ENCODE measurements at places on chromosomes 2 and 18. TPM values are rescaled to one million over a fixed set of nuclear protein-coding genes. Genes with fewer than 3 reads are reported as not detected.

DNA sequence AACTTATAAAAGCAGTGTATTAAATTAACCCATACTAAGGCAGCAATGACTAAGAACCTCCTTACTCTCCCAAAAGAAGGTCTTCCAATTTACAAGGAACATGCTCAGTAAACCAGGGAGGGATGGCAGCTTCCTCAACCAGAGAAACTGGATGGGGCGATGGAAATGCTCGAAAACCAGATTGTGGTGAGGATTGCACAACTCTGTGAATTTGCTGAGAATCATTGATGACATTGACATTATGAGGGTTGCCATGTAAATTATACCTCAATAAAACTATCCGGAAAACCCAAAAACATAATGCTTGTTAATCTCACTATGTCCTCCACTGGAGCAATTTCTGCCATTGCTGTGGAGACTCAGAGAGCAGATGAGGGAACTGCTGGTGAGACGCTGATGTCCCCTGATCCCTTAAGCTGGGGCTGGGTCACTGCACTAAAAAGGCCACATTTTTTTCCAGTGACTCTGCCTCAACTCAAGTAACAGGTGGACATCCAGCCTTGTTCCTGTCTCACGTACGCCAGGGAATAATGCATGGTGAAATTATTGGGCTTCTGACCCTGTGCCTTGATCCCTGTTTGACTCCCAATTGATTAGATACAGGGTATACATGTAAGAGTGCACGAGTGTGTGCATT lies 288.3 kb downstream of the CYP26B1 start:
- no peaks in the 10 kb centered on the region for H3K36me3 ChIP-seq
- no peaks in the 10 kb centered on the region for H3K27me3 ChIP-seq
- no peak overlapping the region for H3K27ac ChIP-seq
- no peaks in the 10 kb centered on the region for H3K4me1 ChIP-seq
- DNase-seq, result no peak
- H3K4me3 ChIP-seq, result no peak overlapping the region

GRCh38 chr2:101185085-101185484 lies 33.9 kb upstream of the TBC1D8 start:
- H3K27ac ChIP-seq, result no peak overlapping the region
- no peak for DNase-seq
- no peaks in the 10 kb centered on the region for H3K36me3 ChIP-seq
- no peaks in the 10 kb centered on the region for H3K27me3 ChIP-seq

DNA sequence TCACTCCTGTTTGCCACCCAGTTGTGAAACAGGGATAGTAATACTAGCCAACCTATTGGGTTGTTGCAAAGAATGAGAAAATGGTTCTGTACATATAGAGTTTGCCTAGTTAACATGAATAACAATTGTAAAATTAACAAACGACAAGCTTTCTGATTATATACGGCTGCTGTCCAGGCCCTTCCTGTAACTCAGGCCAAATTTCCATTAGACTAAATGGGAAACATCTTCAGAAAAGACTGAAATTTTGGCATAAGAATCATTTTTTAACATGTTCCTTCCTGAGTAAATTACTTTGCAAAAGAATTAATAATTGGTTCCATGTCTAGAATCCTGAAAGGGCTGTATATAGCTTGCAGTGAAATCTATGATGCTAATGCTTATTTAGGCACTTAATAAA lies 117.7 kb upstream of the SATB2 start:
- no peak overlapping the region for H3K4me3 ChIP-seq
- H3K27ac ChIP-seq, result no peak overlapping the region
- no peaks in the 10 kb centered on the region for H3K27me3 ChIP-seq
- DNase-seq, result no peak
- H3K4me1 ChIP-seq, result no peaks in the 10 kb centered on the region
- no peaks in the 10 kb centered on the region for H3K36me3 ChIP-seq

DNA sequence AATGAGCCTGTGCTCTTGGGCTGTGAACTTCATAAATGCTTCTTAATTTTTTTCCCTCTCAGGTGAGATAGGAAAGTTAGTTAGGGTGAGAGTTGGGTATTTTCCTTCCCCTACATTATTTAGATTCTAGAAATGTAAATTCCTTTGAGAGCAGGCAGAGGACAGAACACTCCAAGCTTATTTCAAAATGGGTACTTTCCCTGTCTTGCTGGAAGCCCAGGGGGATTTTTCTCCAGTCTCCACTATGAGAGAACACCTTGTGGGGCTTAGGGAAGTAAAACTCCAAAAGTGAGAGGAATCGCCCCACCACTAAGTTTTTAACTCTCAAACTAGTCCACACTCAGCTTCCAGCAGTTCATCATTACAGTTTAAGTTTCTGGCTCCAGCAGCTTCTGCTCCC lies 253.2 kb upstream of the CTAGE1 start:
- no peak overlapping the region for H3K27ac ChIP-seq
- no peaks in the 10 kb centered on the region for H3K4me1 ChIP-seq
- no peak for DNase-seq
- no peaks in the 10 kb centered on the region for H3K36me3 ChIP-seq
- H3K27me3 ChIP-seq, result no peaks in the 10 kb centered on the region
- H3K4me3 ChIP-seq, result no peak overlapping the region

GRCh38 chr2:226466124-226466523 lies 333.5 kb downstream of the IRS1 start:
- H3K27ac ChIP-seq, result no peak overlapping the region
- no peak for DNase-seq
- H3K27me3 ChIP-seq, result no peaks in the 10 kb centered on the region
- peaks cover 10% of the 10 kb centered on the region for H3K4me1 ChIP-seq
- H3K36me3 ChIP-seq, result no peaks in the 10 kb centered on the region
- H3K4me3 ChIP-seq, result no peak overlapping the region

GRCh38 chr2:171703574-171704347 lies 16.5 kb downstream of the DYNC1I2 start:
- H3K27ac ChIP-seq, result no peak overlapping the region
- H3K27me3 ChIP-seq, result no peaks in the 10 kb centered on the region
- H3K4me1 ChIP-seq, result no peaks in the 10 kb centered on the region
- DNase-seq, result no peak

DNA sequence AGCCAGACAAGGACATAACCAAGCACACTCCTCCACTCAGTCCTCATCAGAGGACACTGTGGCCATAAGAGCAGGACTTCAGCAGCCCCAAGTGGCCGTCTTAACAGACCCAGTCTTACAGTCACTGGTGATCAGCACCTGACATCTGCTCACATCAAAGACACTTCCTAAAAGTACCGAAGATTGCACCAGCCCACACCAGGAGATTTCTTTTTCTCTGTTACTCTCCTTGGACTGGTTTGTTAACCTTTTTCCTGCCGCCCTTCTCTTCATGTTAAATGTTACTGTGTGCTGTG lies 44.1 kb downstream of the MRPS5 start:
- H3K4me1 ChIP-seq, result peaks cover 37% of the 10 kb centered on the region
- H3K27me3 ChIP-seq, result peaks cover 21% of the 10 kb centered on the region
- no peak overlapping the region for H3K27ac ChIP-seq
- DNase-seq, result no peak
- H3K36me3 ChIP-seq, result no peaks in the 10 kb centered on the region

DNA sequence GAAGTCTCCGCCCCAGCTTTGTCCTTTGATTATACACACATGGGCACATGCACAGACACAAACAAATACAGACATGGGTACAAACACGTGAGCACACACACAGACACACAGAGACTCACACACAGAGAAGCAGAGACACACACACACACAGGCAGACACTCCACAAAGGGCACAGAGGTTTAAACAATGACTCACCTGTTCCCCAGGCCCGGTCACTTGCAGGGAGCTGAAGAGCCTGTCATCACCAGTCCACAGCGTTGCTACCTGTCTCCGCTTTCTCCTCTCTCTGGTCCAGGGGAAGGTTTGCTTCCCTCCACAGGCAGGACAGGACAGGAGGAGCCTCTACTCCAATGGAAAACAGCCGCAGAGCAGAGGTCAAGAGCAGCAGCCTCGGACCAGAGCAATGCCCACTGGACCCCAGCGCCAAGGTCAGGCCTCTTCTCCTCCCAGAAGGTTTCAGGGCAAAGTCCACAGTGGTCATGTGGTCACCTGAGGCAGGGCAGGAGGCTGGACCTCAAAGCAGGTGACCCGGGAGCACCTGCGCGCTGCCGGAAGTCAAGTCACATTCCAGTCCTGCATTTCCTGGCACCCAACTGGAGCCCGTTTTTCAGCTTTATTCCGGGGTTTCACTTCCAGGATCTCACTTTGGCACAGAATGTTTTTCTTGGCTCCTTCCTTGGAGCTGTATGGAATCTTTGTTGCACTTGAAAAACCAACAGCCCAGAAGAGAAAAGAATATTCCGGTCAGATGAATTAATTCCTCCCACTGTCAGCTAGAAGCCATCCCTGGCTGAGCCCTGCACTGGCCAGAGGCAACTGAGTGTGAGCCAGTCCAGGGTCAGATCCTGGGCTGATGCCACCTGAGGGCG lies at the start of gene RAB17:
Gene RAB17, minus strand, starts transcription at position 463 of the 869 bp plus-strand sequence. CDS start 4,580 bp downstream, outside the sequence.
- peaks cover 38% of the 10 kb centered on the region for H3K4me1 ChIP-seq
- peak; percentile 83 for DNase-seq
- H3K36me3 ChIP-seq, result no peaks in the 10 kb centered on the region
- peak within 1 kb of the TSS; percentile 76 for H3K27ac ChIP-seq

DNA sequence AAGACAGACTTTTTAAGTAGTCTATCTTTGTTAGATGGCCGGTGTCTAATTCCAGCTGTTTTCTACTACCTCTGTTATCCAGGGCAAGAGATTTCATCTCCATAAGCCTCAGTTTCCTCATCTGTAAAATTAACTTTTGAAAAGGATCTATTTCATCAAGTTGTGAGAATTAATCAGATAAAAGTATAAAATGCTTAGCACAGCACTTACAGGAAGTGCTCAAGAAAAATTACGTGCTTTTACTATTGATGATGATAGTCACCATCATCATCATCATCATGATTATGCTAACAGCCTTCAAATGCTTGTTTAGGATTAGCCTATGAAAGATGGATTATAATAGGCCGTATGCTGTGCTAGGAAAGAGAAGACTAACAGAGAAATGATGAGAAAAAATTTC lies 76.2 kb downstream of the CYRIA start:
- no peak overlapping the region for H3K27ac ChIP-seq
- peaks cover 19% of the 10 kb centered on the region for H3K4me1 ChIP-seq
- H3K27me3 ChIP-seq, result no peaks in the 10 kb centered on the region
- DNase-seq, result no peak
- no peak overlapping the region for H3K4me3 ChIP-seq
- no peaks in the 10 kb centered on the region for H3K36me3 ChIP-seq

GRCh38 chr2:128388499-128388941 lies 69.9 kb upstream of the HS6ST1 start:
- no peaks in the 10 kb centered on the region for H3K27me3 ChIP-seq
- no peak overlapping the region for H3K4me3 ChIP-seq
- peak; percentile 34 for DNase-seq

DNA sequence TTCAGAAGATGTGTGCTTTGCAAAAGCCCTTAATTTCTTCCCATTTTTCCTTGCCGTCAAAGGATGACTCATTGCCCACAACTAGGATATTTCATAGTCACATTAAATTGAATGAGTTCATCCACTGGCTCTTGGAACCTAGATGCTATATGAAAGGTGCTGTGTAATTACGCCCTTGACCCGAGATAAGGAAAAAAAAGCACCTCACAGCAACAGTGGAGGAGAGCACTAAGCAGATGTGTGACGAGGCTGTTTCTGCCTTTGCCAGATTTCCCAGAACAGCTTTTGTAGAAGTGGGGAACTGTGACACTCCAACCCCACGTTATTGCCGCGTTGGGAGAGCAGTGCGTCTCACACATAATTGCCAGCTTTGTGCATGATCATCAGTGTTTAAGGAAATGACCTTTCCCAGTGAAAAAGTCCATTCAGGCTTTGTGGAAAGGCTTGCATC lies 33.3 kb upstream of the TMEM87B start:
- no peak overlapping the region for H3K27ac ChIP-seq
- DNase-seq, result no peak
- H3K4me3 ChIP-seq, result no peak overlapping the region
- H3K27me3 ChIP-seq, result no peaks in the 10 kb centered on the region
- H3K4me1 ChIP-seq, result no peaks in the 10 kb centered on the region
- H3K36me3 ChIP-seq, result peaks cover 33% of the 10 kb centered on the region

DNA sequence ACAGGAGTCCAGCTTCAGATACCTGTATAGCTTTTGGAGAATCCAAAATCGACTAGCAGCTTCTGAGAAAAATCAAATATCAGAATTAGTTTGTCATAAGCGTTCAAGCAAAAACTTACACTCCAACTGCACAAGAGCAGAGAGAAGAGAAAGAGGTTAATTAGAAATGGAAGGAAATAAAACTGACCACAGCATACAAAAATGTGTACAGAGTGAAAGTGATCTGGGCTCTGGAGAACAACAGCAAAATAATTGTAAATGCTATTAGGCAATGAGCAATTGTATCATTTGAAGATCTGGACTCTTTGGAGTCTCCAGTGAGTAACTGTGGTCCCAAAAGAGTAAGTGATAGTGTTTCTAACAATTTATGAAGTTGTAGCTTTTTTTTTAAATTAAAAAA lies 867.3 kb downstream of the TRIB2 start:
- DNase-seq, result no peak
- H3K4me3 ChIP-seq, result no peak overlapping the region
- no peak overlapping the region for H3K27ac ChIP-seq
- H3K4me1 ChIP-seq, result no peaks in the 10 kb centered on the region
- no peaks in the 10 kb centered on the region for H3K27me3 ChIP-seq

GRCh38 chr2:109637749-109638570 lies 23.8 kb downstream of the SOWAHC start:
- peaks cover 27% of the 10 kb centered on the region for H3K4me1 ChIP-seq
- no peak overlapping the region for H3K4me3 ChIP-seq
- no peaks in the 10 kb centered on the region for H3K36me3 ChIP-seq
- no peaks in the 10 kb centered on the region for H3K27me3 ChIP-seq
- DNase-seq, result no peak
- peak overlapping the region; percentile 63 for H3K27ac ChIP-seq

GRCh38 chr2:151869291-151869690 lies 41.1 kb upstream of the ARL5A start:
- DNase-seq, result no peak
- no peak overlapping the region for H3K27ac ChIP-seq
- H3K27me3 ChIP-seq, result no peaks in the 10 kb centered on the region
- H3K4me1 ChIP-seq, result no peaks in the 10 kb centered on the region

DNA sequence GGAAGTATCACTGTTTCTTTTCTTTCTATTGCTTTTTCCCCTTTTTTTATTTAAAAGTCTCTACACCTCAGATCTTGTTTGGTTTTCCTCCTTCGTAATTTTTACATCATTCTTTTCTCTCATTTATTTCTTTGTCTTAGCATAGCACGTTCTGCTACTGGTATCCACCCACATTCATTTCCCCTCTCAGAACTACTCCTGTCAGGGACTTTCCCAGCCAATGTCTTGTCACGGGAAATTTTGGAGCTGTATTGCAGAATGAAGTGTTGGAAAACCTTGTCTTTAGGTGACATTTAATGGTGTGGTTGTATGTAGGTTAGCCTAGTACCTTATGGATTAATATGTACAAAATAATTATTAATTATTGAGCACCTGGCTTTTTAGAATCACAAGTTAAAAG lies 34.0 kb downstream of the TTLL4 start:
- H3K4me3 ChIP-seq, result no peak overlapping the region
- H3K36me3 ChIP-seq, result peaks cover 65% of the 10 kb centered on the region
- no peak for DNase-seq
- no peaks in the 10 kb centered on the region for H3K27me3 ChIP-seq

- H3K27ac ChIP-seq, result no peak overlapping the region
- DNase-seq, result no peak
- H3K4me1 ChIP-seq, result no peaks in the 10 kb centered on the region
- H3K27me3 ChIP-seq, result no peaks in the 10 kb centered on the region
- H3K4me3 ChIP-seq, result no peak overlapping the region
Observed at GRCh38 chr2:158273791-158274190, 172.1 kb downstream of the UPP2 start.

VWA3B gene
- total RNA-seq, result 7.9 TPM

POMC gene
- 3.9 TPM for total RNA-seq

ERBB4 gene
- total RNA-seq, result 25.3 TPM

CCL20 gene
- total RNA-seq, result 1.6 TPM

TRPM8 gene
- not detected for total RNA-seq

AMER3 gene
- total RNA-seq, result not detected

NT5C1B gene
- not detected for total RNA-seq

GREB1 gene
- total RNA-seq, result 2.3 TPM

FHOD3 gene
- total RNA-seq, result 2.5 TPM
